Cerebellum (tissue), 4 donors: ENCODE measurements at places on chromosomes 4 and X.

- no peak for DNase-seq
Measured at GRCh38 chr4:174111422-174111821, 172.0 kb downstream of the FBXO8 start.

- no peak for DNase-seq
Measured at GRCh38 chr4:46016306-46016705, 107.5 kb downstream of the GABRG1 start.

GRCh38 chr4:8238515-8239053 lies 31.0 kb upstream of the HTRA3 start:
- DNase-seq, result no peak

GRCh38 chrX:154458116-154458953 lies at the start of gene PLXNA3:
Gene PLXNA3, plus strand, starts transcription at chrX:154458281. Its CDS starts 1,903 bp downstream, at chrX:154460184.
- peak; percentile 63 for DNase-seq

GRCh38 chrX:63702556-63702955 lies 82.5 kb downstream of the ARHGEF9 start:
- DNase-seq, result no peak

- DNase-seq, result no peak
Measured at GRCh38 chr4:174365018-174365587, 81.4 kb downstream of the CEP44 start.

- no peak for DNase-seq
Measured at GRCh38 chr4:105624530-105624929, 72.1 kb downstream of the ARHGEF38 start.

GRCh38 chrX:154542723-154543424 lies 3.8 kb downstream of the G6PD start:
- peak; percentile 23 for DNase-seq

- DNase-seq, result no peak
Measured at GRCh38 chrX:7948483-7948882, 21.3 kb upstream of the PNPLA4 start.

- no peak for DNase-seq
Measured at GRCh38 chr4:70300215-70300614, 34.6 kb upstream of the CABS1 start.

DNA sequence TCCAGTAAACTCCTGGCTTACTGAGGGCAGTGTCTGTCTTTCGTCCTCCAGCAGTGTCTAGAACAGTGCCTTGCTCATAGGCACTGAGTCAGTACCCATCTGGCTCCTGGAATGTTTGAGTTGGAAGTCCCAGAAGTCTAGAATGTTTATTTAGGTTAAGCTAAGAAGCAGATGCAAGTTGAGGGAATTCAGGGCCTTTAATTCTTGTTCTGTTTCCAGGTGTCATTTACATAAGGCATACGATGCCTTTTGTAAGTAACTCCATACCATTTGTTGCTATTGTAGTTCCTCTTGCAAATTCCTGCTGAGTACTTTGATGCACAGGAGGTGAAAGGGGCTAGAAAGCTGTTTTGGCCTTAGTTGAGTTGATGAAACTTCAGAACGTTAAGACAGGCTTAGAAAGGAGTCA lies 22.2 kb downstream of the ARHGAP10 start:
- DNase-seq, result no peak

DNA sequence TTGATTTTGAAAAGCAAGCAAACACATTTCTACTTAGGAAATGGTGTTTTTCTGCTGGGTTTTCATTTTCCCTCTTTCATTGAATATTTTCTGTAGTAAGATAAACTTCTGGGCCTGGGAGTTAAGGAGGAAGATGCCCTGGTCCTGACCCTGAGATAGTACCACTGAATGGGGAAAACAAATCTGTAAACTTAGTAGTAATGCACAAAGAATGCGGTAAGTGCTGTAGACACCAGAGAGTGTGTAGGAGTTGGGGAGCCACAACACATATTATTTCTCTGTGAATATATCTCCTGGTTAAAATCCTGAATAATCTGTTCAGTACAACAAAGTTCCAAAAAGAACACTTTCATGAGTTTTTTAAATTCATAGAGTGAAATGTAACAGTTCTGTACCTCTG lies 178.3 kb downstream of the MAPK10 start:
- DNase-seq, result no peak

GRCh38 chrX:118286066-118286762 lies 59.7 kb upstream of the WDR44 start:
- no peak for DNase-seq

GRCh38 chr4:140092094-140092851 lies 61.7 kb downstream of the MAML3 start:
- peak; percentile 56 for DNase-seq

DNA sequence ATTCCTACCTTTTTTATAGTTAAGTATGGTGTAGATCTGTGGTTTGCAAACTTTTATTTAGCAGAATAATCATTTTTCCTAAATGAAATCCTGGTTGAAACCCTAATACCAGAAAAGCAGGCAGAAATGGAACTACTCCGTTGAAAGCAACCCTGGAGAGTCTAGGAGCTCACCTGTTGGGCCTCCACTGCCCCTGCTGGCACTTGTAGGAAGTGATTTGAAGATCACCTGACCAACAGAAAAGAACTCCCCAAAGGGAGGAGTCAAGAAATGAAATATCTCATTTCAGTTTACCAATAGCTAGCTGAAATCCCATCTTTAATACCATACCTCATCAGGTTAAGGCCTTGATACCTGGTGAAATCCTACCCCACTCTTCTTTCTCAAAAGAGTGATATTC lies 277.1 kb downstream of the KLHL13 start:
- DNase-seq, result no peak

- peak; percentile 95 for DNase-seq
Measured at GRCh38 chrX:283115-283845, 2.1 kb downstream of the PLCXD1 start.

DNA sequence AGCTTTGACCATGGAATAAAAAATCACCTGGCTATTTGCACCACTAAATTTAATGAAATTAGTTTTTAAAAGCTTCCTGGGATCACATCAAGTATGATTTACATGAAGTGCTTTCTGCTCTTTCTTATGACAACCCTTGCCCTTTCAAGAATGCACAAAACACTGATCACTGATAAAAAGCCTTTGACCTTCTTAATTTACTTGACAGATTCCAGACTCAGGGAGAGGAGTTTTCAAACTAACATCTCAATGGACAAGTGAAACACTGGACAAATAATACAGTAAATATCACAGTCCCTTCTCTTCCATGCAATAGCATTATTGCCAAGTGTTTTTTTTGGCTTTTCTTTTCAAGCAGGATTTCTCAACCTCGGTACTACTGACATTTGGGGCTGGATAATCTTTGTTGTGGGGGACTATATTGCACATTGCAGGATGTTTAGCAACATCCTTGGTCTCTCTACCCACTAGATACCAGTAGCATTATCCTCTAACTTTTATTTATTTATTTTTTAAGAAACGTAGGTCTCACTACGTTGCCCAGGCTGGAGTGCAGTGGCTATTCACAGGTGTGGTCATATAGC lies 86.3 kb downstream of the ZNF827 start:
- DNase-seq, result no peak

DNA sequence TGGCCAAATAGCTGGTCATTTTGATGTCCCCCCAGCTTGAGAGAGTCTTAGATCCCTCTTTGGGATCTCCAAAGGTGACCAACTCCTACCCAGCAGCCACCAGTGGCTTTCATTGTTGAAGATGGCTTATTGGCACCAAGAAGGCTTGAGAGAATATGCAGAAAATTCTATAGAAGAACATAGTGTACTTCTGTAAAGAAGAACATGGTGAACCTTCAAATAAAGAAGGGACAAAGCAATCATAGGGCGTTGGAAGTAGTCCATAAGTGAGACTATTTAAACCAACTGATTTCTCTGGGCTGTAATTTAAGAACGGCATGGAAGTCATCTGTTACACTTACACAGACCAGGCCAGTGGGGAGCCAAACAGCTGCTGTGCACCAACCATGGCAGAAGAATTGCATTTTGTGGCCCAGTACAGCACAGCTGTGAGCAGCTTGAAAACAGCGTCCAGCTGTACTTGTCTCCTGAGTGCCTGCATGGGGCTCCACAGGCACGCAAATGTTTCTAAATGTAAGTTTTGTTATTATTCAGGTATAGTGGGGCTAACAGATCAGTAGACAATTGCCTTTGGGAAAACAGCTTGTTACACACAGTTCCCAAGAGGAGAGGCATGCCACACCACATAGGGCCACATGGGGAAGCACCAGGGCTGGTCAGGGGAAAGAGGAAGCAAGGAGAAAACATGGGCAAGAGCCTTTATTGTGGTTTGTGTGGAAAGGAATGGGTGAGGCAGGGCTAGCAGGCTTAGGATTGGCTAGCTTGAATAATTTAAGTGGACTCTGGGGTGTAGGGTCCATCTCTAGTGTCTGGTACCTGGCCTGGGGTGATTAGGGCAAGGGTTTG lies 125.0 kb downstream of the ARHGAP6 start:
- DNase-seq, result no peak

DNA sequence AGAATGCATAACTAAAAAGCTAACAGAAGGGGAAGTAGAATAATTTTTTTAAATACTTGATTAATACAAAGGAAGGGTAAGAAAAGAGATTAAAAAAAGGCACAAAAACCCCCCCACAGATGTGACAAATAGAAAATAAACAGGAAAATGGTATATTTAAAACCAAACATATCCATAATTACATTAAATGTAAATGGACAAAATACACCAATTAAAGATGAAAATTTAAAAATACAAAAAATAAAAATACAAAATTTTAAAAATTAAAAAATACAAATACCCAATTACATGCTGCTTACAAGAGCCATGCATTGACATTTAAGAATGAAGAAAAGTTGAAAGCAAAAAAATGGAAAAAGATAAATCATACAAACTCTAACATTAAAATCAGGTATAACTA lies 86.0 kb downstream of the SEL1L3 start:
- DNase-seq, result no peak

DNA sequence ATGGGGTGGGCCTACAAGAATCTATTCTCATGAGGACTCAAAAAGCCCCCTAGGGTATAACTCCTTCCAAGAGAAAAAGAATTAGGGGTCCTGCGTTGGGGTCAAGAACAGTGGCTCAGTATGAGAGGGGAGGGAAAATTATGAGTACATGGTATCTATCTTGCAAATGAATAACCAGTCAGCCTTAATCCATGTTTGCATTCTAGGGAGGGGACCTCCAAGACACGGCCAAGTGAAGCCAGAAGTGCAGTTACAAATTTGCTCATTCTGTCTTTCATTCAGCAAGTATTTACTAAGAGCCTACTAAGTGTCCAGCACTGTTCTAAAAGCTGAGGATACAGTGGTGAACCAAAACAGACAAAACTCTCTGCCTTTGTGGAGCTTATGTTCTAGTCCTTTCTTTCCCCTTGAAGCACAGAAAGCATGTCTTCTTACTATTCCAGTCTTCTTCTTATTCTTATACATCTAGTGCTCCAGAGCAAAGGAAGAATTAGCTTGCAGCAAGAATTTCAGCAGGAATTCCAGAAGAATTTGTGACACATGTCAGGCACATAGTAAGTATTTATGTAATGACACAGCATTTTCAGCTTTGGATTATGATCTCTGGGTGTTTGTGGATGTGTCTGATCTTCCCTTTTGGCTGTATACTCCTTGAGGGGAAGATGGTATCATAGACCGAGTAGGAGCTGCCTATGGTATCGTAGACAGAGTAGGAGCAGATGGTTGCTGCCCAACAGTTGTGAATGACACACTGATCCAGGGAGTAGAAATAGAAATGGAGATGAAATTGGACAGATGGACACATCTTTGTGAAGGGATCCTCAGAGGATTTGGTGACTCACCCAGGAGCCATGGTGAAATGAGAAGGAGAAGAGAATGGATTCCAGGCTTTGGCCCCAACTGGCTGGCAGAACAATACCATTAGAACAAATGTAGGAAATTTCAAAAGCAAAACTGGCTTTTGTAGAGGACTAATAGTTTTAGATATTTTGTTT lies 75.9 kb downstream of the COQ2 start:
- DNase-seq, result no peak

GRCh38 chrX:9429767-9430166 lies 35.1 kb upstream of the TBL1X start:
- peak; percentile 64 for DNase-seq

DNA sequence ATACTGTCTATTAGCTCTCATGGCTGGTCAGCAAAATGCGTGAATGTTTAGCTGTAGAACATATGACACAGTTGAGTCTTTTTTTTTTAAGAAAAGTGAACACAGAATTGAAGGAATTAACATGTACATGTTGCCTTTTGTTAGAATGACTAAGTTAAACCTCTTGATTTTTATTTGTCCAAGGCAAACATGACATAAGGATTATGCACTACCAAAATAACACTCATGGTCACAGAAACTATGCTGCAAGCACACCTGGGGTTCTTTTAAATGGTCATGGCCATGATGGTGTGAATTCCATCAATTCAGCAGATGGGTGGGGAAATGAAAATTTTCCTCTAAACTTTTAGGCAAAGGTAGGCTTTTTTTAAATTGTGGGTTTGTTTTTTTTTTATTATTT lies 80.1 kb upstream of the CXCL13 start:
- DNase-seq, result no peak

- no peak for DNase-seq
Measured at GRCh38 chr4:108868606-108869227, 105.9 kb upstream of the ETNPPL start.

GRCh38 chr4:141301216-141301615 lies 80.5 kb downstream of the ZNF330 start:
- no peak for DNase-seq

DNA sequence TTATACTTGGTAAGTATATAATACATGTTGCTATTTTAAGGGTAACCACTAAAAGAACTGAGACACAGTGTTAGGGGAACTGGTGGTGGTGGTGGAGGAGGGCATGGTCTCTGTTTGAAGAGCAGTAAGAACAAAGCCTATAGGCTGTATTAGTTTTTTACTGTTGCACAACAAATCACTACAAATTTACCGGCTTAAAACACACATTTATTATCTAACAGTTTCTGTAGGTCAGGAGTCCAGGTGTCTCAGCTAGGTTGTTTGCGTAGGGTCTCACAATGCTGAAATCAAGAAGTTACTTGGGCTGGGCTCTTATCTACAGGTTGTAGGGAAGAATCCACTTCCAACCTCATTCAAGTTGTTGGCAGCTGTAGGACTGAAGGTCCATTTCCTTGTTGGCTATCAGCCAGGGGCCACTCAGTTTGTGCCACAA lies 52.6 kb downstream of the CASK start:
- no peak for DNase-seq
